ENCODE measurements at places on chromosomes 4 and X. TPM values are rescaled to one million over a fixed set of nuclear protein-coding genes. Genes with fewer than 3 reads are reported as not detected.

MAGEA6 gene
- total RNA-seq = not detected

GRCh38 chrX:108138814-108139702 lies 47.5 kb downstream of the ATG4A start:
- peak; percentile 76 for ATAC-seq

PAGE5 gene
- total RNA-seq = not detected

DNA sequence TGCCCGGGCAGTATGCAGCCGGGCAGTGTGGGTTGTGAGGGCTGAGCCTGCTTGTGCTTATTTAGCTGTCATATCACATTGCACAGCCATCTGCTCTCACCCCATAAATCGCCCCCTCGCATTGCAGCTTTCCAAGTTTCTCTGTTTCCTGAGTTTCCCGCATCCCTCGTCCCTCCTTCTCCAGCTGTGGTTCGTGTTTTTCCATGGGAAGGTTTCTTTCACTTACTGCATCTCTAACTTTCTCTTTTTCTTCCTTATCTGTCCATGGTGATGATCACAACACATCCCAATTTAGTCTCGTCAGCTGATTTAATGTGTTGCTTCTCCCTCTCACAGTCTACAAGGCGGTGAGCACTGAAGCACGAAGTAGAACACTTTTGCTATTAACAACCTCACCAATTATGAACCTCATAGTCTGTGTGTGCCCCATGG lies 118.1 kb downstream of the ENPP6 start:
- ATAC-seq = no peak

GRCh38 chr4:4492161-4492847 lies 49.5 kb downstream of the STX18 start:
- no peak for ATAC-seq

DNA sequence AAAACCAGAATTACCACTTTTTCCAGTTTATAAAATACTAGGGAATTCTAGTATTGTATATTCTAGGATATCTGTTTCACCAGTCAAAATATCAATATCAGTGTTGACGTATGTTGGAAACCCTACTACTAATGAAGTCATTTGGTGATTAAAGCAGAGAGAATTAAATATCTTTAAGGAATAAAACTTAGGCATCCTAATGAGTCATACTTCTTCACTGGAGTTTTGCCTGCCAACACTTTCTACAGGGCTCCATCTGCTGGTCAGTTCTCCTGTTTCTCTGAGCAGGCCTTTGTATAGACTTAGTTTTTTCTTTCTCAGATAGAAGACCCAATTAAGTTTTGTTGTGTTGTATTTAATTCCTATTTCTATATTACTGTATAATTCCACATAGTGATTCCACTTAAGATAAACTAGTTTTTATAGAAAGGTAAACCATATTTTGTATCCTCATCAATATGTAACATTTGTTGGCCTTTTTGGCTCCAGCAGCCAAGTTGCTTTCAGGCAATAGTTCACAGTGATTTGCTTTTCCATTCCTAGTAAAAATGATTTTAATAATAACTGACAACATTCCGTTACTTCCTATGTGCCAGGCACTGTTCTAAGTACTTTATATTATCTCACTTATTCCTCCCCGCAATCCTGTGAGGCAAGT lies 3.5 kb downstream of the AP1AR start:
- ATAC-seq = no peak

DNA sequence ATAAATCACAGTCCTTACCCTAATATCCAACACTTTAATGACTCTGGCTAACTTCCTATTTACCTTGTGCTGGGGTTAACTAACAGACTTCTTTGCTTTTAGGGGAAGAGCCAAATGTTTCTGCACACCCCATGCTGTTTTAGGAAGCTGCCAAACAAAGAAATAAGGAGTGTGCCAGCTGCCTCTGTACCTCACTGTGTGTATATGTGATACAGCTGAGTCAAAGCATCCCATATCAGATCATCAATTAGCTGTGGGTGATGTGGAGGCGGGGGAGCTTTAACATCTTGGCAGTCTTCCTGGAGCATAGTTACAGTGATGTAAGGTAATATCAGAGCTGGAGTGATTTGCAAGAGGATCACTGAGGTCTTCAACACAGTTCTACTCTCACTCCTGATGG lies 95.4 kb downstream of the COL25A1 start:
- ATAC-seq = peak; percentile 92

GRCh38 chr4:34935739-34936138 lies 1308.6 kb downstream of the ARAP2 start:
- ATAC-seq = no peak

All from motor neuron (in vitro differentiated cells).